ENCODE measurements at places on chromosomes 1 and 21.

GRCh38 chr1:206824331-206824730, 41.1 kb upstream of the IL20 start:
- DNase-seq: no peak

- no peak for DNase-seq
These were observed 265.2 kb upstream of the VAMP3 start for GRCh38 chr1:7505771-7506453.

DNA sequence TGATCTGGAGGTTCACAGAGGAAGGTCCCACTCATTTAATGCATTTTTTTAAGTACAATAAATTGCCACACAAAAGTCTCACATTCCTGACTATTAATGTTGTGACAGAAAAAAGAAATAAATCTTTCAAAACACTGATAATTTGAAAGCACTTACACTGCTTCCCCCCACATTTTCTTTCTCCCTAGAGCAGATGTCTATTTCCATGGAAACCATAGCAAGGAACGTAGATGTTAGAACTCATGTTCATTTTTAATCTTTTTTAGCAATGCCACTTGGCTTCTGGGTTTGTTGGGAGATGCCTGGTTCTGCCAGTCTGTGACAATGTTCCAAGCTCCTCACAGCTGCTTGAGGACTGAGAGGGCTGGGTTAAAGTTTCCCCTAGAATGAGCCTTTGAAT, 1.9 kb upstream of the STMN1 start:
- no peak for DNase-seq

GRCh38 chr1:32333251-32333963, 2.6 kb downstream of the MARCKSL1 start:
- no peak for DNase-seq

DNA sequence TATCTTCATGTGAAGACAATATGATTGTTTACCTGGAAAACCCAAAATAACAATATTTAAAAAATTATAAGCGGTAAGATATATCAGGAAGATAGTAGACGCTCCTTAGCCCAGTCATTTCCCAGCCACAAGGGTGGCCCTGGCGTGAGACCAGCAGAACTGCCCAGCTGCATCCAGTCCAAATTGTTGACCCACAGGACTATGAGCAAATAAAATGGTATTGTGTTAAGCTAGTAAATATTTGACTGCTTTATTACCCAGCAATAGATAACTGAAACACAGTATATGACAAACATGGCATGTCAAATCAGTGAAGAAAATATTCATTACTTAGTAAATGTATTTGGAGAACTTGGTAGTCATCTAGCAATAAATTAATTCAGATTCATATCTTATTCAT, 294.3 kb upstream of the SPAG17 start:
- peak; percentile 65 for DNase-seq

DNA sequence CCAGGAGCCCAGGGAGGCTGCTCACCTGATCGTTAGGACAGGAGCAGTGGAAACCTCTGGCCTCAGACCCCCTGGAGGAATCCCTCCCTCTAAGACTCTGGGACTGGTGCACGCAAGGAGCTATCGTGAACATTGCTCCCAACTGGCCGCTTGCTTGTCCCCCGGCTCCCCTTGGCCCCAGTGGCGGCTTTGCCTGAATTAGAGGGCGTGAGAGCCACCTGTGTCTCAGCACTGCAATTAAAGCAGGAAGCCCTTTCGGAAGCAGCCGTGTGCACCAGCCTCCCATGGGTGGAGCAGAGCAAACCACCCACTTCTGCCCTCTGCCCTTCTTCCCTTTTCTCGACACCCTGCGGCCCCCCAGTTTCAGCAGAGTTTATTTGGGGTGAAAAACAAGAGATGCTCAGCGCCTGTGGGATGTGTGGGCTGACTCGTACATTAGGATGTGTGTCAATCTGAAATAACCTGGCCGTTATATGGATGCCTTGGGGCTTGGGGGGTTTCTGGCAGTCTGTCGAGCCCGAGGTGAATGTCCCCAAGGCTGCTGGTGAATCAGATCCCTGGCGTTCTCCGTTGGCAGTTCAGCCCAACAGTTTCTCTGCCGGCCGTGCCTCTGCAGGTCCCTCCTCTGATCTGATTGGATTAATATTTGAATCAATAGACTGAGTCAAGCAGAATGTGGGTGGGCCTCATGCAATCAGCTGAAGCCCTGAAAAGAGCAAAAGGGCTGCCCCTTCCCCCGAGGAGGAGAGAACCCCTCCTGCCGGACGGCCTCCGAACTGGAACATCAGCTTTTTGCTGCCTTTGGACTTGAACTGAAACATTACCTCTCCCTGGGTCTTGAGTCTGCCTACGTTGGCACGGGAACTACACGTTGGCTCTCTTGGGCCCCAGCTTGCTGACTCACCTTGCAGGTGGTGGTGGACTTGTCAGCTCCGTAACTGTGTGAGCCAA, 7.3 kb upstream of the UMODL1 start:
- peak; percentile 83 for DNase-seq
